T-helper 17 cell (primary cell): ENCODE measurements at places on chromosomes 6 and 20.

- DNase-seq: no peak
These were observed 347.1 kb downstream of the CD83 start for GRCh38 chr6:14464716-14465115.

DNA sequence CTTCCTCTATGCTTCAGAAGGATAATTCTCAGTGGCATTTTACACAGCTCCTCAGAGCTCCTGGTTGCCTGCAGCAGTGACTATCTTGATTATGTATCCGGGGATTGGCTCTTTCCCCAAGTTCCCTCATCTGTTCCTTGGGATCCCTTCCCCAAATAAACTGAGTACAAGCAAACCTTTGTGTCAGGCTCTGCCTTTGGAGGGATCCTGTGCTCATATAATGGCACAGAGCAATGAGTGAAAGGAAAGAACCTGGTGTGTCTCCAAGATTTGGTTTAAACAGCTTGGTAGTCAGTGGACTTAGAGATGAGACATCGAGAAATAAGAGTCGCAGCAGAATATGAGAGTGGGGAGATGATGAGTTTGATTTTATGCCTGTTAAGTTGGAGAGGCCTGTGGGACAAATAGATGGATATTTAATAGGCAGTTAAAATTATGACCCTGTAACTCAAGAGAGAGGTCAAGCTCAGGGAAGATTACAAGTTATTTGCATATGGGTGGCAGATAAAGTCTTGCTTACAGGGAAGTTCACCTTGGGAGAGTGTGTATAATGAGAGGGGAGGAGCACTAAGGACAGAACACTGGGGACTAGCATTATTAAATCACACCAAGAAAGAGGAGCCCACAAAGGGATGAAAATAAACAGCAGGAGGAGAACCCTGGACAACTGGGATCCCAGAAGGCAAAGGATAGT is 44.1 kb upstream of the GCLC start:
- DNase-seq: no peak

- no peak for DNase-seq
These were observed 315.1 kb downstream of the SMOC2 start for GRCh38 chr6:168756009-168756634.

- no peak for DNase-seq
These were observed 132.5 kb upstream of the NEDD9 start for GRCh38 chr6:11364971-11365397.

GRCh38 chr6:129981598-129981997 is 36.8 kb upstream of the L3MBTL3 start:
- DNase-seq: no peak

DNA sequence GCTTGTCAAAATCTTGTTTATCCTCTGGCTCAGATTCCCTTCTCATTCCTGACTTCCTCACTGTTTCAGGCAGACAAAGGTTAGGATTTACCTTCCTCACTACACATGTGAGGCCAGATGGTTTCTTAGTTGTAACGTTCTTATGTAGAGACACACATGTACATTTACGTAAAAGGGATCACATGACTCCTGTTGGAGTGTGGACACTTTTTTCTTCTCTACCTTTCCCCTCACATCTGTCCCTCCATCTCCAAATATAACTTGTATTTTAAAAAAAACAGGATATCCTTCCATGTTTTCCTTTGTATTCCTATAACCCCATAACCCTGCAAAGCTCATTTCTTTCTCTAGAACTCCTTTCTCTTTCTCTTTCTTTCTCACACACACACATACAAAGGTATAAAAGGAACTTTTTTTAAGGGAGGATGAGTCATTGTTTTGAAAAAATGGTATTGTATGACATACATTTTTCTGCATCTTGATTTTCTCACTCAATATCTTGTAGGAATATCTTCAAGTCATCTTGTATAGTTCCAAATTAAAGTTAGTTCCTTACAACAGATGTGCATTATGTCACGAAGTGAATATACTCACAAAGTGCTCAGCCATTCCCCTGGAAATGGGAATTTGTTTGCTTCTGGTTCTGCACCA is 78.2 kb upstream of the SULF2 start:
- no peak for DNase-seq

GRCh38 chr6:30618270-30618797 is 694 bp downstream of the MRPS18B start:
- DNase-seq: no peak

DNA sequence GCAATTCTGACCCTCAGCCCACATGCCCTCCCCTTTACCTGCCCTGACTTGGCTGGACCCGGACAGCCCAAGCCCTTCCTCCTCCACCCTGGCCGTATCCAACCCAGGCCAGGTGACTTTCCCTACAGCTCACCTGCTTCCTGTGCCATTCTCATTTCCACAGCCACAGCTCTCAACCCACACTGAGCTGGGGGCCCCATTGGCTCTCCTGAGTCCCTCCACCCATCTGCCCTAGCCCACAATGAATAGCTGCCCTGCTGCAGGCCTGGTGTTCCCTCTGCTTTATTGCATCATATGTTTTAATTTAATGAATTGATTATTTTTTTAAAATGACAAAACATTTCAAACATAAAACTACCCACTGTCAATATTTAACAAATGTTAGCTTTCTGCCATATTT is 118.5 kb upstream of the BACH2 start:
- DNase-seq: no peak

DNA sequence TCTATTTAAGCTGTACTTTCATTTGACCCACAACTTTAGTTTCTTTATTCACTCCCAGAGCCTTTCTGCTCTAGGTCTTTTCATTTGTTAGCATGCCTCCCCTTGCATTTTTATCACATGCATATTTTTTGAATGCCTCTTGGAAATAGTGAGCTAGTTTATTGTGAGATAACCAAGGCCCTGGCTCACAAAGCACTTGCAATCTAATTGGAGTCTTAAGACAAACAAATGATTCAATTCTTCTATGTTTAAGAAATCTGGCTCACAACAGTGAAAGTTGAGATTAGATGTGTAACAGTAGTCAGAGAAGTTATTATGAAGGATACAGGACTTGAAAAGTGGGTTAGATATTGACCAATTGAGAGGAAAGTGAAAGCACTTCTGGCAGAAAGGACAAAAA is 173.4 kb downstream of the MOXD1 start:
- DNase-seq: no peak

GRCh38 chr6:43804550-43805223 is 34.7 kb downstream of the VEGFA start:
- DNase-seq: no peak

- no peak for DNase-seq
These were observed 141.1 kb upstream of the RNF24 start for GRCh38 chr20:4156411-4156810.

DNA sequence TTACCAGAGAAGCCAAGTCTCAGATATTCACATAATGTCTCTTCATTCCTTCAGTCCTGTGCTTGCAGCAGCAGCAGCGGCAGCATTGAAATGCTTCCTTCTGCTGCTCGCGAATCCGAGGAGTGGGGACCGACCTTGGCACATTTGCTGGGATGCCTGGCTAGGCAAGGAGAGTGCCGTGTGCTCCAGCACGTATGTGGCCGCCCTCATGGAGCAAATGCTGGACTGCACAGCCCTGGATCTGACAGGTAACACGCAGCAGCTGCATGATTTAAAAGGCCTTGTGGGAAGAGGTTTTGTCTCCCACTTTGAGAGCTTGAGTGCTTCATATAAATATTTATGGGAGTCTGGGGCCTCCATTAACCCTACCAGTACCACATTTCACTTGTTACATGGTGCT is 9.9 kb downstream of the MAFB start:
- DNase-seq: no peak

- DNase-seq: peak; percentile 35
These were observed 8.5 kb downstream of the RBM38 start for GRCh38 chr20:57399587-57400155.
